GM06990 (cell line): ENCODE measurements at places on chromosomes 12 and 14.

- DNase-seq: no peak
These were observed 339.3 kb downstream of the EGLN3 start for GRCh38 chr14:33611405-33612196.

DNA sequence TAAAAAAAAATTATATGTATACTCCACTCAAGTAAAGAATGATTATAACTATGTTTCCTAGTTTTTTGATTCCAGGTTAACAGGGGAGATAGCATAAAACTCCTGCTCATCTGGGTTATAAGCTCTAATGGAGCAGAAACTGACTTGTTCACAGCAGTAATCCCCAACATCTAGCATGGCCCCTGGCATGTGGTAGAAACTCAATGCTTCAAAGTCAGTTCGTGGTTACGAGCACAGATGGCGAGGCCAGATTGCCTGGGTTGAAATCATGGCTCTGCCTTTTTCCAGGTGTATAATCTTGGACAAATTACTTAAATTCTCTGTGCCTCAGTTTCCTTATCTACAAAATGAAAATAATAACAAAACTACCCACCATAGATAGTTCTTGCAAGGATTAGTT, 183.8 kb downstream of the TTC7B start:
- no peak for DNase-seq

GRCh38 chr12:27335364-27336281, 3.0 kb downstream of the BMAL2 start:
- DNase-seq: no peak

- DNase-seq: no peak
These were observed 10.4 kb upstream of the FZD10 start for GRCh38 chr12:130151846-130152245.

GRCh38 chr14:77862154-77862786, 62.4 kb downstream of the ADCK1 start:
- peak; percentile 57 for DNase-seq

DNA sequence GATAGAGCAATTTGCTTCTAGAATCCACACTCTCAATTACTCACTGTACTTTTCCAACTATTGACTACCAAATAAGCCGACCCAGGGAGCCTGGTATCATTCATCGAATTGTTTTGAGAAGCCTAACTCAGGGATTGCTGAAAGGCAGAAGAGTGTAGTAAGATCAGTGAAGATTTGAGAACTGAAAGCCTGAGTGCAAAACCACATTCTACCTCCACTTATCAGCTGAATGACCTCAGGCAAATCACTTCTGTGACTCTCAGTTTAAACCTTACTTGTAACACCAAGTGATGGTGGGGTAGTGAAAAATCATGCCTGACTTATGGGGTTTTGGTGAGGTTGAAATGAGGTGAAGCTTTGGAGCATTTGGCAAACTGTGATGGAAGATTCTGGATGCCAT, 126.1 kb upstream of the MAX start:
- peak; percentile 84 for DNase-seq

DNA sequence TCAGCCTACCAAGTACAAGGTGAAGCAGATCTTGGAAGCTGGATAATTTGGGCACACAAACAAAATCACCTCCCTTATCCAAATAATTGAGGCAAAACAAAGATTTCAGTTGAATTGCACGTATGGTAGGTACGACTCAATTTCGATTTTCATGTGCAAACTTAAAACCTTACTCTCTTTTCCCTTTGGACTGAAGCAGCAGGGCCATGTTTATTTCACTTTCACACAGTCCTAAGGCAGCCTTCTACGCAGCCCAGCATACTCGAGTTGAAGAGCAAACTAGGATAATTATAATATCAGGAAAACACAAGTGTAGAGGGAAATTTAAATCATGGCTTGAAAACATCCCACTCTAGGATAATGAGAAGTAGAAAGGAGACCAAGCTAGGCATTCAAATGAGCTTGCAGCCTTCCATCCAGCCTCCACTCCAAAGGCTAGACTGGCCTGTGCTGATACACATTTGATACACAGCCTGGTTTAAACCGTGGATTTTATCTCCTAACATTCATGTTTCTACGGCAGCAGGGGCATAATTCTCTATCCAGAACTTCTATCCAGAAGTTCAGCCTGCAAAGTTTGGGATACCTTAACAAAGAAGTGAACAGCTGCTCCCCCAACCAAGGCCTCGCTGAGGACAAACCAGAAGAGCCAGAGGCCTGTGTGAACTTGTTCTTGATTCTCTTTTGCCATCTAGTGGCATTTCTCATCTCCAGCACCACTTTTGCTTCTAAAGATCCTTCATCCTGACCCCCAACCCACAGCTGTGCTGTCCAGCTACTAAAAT, 2.4 kb upstream of the RNASE7 start:
- DNase-seq: no peak

GRCh38 chr12:20455001-20455706, 86.8 kb downstream of the PDE3A start:
- DNase-seq: no peak

DNA sequence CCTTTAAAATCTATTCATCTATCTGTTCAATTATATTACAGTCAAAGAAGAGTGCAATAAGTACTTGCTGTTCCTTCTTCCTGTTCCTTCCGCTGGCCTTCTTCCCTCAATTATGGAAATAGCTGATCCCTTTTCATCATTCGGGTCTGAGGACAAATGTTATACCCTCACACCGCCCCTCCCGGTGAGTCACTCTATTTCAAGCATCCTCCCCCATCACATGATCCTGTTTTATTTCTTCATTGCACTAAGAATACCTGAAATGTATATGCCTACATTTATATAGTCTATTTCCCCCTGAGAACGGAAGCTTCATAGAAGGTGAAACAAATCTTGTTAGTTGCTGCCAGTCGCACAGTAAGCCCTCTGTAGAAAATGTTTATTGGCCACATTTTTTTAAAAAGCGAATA, 2.5 kb downstream of the SLC38A1 start:
- no peak for DNase-seq

- no peak for DNase-seq
These were observed 9.7 kb downstream of the MLEC start for GRCh38 chr12:120696626-120697025.

DNA sequence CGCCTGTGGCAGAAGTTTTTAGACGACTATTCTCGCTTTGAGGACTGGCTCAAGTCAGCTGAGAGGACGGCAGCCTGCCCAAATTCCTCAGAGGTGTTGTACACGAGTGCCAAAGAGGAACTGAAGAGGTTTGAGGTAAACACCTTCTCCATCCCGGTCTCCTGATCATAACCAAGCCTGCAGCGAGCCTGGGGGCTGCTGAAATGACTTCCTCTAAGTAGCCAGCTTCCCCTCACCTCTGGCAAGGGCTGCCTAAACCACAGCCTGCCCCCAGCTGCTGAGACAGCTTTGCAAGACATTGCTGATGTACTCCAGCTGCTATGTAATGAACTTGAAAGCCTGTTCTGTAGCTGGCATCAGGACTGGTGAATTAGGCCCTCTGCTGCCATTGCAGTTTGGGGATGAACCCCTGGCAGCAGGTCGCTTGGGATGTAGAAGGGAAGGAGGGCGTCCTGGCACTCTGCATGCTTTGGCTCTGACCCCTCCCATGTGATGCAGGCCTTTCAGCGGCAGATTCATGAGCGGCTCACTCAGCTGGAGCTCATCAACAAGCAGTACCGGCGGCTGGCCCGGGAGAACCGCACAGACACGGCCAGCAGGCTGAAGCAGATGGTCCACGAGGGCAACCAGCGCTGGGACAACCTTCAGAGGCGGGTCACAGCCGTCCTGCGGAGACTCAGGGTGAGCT, 84.6 kb downstream of the ESR2 start:
- peak; percentile 34 for DNase-seq

GRCh38 chr12:131535779-131536178, 175.1 kb upstream of the SFSWAP start:
- DNase-seq: no peak

- DNase-seq: no peak
These were observed 82.1 kb downstream of the SPTSSA start for GRCh38 chr14:34379816-34380470.

DNA sequence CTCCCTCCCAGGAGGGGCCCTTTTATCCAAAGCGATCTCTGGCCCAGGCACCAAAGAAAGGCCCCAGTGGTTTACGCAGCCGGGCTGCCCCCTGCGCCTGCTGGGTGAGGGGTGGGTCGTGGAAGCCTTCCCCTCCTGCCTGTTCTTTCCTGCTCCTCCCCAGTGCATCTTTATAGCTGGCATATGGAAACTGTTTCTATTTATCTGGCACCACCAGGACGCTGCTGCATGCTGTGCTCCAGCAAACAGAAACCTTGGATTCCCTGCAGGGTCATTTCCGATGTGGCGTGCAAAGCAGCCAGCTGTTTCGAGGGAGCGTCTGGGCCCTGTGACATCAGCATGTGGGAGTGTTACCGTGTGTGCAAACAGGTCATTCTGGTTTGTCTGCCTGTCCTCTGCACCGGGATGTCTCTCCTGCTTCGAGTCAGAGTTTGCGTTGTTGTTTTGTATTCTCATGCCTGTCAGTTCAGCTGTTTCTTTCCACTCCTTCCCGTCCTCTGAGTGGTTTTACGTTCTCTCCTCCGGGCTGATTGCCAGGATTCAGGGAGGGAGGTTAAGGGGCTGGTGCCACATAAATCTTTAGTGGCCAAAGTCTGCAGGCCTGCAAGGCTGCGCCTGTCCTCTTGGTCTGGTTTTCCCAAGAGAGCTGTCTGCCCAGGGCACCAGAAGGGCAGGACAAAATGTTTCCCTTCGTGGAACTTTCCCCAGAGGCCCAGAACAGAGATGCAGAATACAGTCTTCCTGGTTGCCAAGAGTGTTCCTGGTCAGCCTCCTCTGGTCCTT, 24.6 kb downstream of the TPCN1 start:
- no peak for DNase-seq

DNA sequence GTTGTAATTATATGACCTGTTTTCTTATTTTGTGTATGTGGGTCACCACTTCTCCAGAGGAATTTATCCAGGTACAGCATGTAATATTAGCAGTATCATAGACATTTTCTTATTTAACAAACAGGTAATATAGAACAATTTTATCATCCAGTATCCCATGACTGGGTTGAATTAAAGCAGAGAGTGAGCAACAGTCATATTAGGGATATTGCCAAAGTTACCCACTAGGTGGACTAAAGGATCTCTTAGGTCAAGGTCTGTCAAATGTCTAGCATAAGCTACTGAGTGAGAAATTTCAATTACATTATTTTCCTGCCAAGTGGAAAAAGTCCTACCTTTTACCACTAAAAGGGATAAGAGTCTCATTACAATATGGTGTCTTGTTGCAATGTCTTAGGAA, 62.1 kb upstream of the TRIM9 start:
- DNase-seq: no peak

DNA sequence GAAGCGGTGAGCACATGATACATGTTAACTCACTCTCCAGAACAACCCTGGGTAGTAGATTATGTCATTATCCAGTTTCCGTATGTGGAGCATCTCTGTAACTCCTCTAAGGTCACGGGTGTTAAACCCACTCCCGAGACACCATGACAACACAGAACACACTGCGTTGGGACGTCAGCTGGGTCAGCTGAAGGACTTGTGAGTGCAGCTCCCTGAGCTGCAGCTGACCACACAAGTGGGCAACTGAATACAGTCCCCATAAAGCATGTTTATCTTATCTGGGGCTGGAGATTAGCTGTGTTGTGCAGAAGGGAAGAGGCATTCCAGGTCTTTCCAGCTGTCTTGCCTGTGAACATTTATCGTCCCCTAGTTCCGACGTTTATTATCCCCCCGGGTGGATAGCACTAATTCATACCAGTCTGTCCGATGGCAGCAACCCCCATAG, 211.5 kb downstream of the CHST11 start:
- DNase-seq: no peak

DNA sequence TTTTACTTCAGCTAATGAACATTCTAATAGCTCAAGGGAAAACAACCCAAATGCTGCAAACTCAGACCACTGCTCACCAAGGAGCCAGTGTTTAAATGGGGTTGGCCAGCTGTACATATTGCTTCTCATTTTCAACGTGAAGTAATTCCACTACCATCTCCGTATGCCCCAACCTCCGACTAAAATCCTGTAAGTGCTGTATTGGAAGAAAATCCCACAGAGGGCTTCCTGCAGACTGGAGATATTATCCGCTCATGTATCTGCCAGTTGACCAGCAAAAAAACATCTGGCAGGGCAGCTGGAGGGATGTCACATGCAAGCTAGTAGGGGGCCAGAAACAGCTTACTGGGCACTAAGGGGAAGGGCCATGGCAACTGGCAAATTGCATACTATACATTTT, 485.0 kb downstream of the SNAPC1 start:
- DNase-seq: no peak

- DNase-seq: no peak
These were observed 189.5 kb upstream of the NTF3 start for GRCh38 chr12:5242440-5242839.

DNA sequence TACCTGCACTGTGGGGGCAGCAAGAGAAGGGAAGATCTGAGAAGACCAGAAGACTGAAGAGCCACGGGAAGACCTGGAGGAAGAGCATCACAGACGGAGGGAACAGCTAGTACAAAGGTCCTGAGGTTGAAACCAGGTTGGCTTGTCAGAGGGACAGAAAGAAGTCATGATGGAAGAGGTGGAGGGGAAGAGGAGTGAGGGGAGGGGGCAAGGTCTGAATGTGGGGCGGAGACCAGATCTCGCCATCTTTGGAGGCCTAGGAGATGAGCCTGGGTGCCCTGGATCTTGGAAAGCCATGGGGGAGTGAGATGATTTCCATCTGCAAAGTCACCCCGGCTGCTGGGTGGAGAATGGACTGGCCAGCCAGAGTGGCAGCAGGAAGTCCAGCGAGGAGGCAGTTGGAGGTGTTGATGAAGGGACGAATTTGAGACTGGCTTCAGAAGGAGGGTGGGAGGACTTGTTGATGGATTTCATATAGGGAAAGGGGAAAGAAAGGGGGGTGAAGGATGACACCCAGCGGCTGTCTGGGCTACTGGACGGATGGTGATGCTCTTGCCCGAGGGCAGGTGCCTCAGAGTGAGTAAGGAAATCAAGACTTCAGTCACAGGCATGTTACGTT, 14.6 kb upstream of the UBC start:
- DNase-seq: no peak

DNA sequence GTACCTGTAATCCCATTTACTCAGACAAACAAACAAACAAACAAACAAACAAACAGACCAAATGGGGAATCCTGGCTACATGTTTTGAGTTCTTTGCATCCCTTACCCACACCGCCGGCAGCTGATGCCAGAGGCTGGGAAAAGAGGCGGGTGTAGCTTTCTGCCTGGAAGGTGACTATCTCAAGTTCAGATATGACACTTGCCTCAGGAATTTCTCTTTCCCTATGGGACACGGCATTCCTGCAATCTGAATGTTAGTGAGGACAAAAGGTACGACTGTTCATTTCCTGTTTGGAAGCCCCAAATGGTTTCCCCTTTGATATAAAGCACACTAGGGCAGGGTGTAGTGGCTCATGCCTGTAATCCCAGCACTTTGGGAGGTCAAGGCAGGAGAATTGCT, 2.9 kb downstream of the MYL2 start:
- DNase-seq: no peak
